Smooth muscle cell of the pulmonary artery (primary cell): ENCODE measurements at places on chromosomes 2 and 18. TPM values are rescaled to one million over a fixed set of nuclear protein-coding genes. Genes with fewer than 3 reads are reported as not detected.

Gene SERPINB11
- not detected in 2 replicates for total RNA-seq

Gene FZD7
- total RNA-seq = 24.4 and 24.8 TPM in 2 replicates

Gene ALPI
- total RNA-seq = not detected in 2 replicates

Gene PRKD3
- 45.5 and 71.9 TPM in 2 replicates for total RNA-seq

Gene TUBA4B
- not detected in 2 replicates for total RNA-seq

Gene RGPD3
- 0.20 and 0.26 TPM in 2 replicates for total RNA-seq

Gene PRPF40A
- 86.6 and 97.2 TPM in 2 replicates for total RNA-seq

Gene AMER3
- not detected in 2 replicates for total RNA-seq

Gene RMDN2
- total RNA-seq = 3.4 and 6.4 TPM in 2 replicates

Gene CYTIP
- 5.5 and 23.5 TPM in 2 replicates for total RNA-seq

Gene AKAIN1
- not detected in 2 replicates for total RNA-seq
